Activated CD4-positive, alpha-beta memory T cell treated with anti-CD3 and anti-CD28 coated beads for 36 hours (primary cell): ENCODE measurements at places on chromosomes 4 and X. TPM values are rescaled to one million over a fixed set of nuclear protein-coding genes. Genes with fewer than 3 reads are reported as not detected.

The PPP2R3B gene
- total RNA-seq, result 31.7 TPM

DNA sequence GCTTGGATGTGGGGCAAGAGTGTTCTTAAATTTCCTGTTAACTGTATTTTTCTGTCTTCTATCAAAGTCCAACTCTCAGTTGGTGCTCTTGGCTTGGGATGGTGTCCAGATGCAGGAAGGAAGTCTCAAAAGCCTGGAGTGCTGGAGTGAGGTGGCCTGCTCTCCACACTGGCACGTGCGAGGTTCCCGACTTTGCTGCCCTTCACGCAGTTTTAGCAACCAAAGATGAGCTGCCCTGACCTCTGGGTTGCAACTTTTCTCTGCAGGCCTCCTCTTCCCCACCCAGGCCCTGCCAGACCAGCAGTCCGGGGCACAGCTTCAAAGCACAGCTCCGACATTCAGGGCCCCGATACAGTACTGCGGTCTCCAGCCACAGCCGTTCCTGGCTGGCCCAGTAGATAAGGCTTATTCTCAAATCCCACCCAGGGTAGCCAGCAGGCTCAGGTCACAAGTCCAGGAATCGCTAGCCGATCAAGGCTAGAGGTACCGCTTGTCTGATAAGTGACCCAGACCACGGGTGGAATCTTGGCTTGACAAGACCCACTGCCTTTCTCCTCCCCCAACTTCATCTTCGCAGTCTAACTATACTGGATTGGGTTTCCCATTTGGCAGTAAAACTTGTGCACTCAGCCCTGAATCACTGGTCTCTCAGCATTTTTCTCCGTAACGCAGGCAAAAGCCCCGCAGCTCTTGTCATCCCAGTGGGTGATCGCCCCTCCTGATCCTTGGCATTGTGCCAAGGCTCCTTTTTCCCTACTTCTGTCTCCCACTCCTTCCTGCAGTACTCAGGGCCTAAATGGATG is 21.8 kb upstream of the JADE1 start:
- no peak for DNase-seq

DNA sequence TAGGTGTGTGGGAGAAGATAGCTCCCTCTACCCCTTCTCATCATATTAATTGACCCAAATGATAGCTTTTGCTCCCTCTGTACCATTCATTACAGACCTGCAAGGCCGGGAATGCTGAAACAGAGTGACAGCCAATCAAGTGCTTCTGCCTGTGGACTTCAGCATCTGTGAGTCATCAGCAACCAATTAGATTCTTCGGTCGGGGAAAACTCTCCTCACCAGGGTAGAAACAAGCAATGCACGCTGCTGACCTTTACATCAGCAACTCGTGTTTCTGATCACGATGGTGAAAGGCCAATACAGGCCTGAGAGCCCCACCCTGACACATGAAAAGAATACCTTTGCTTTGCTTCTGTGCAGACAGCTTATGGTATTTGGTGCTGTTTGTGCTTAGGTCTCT is 347.2 kb upstream of the DDX53 start:
- no peak for DNase-seq

- DNase-seq, result no peak
These were observed 38.0 kb downstream of the PTTG2 start for GRCh38 chr4:37998226-37998625.

The ADH1C gene
- not detected for total RNA-seq

The GLOD5 gene
- total RNA-seq, result not detected

The ZMAT1 gene
- total RNA-seq, result 3.7 TPM

DNA sequence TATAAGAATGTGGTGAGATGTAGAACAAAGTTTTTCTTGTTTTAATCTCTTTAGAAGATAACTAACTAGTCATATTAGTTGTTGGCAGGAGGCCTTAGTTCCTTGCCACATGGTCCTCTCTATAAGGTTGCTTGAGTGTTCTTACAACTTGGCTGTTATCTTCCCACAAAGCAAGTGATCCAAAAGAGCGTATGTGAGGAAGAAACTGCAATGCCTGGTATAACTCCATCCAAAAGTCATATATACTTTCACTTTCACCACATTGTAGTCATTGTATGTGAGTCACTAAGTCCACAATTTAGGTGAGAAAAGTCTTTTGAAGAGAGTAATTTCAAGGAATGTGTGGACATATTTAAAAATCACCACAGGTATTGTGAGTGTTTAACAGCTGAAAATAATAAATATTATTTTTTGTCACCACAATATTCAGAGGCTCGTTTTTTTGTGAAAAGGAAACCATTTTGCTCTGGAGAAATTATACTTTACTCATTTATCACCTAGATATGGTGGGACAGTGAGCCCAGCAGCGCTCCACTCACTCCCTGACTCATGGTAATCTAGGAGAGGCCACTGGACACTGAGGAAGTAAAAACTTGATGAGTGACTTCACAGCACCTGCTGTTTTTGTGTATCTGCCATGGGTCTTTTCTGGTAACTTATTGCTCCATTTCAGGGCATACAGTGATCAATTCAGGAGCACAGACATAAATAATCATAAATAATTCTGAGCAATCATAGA is 369.4 kb upstream of the NDST3 start:
- no peak for DNase-seq

DNA sequence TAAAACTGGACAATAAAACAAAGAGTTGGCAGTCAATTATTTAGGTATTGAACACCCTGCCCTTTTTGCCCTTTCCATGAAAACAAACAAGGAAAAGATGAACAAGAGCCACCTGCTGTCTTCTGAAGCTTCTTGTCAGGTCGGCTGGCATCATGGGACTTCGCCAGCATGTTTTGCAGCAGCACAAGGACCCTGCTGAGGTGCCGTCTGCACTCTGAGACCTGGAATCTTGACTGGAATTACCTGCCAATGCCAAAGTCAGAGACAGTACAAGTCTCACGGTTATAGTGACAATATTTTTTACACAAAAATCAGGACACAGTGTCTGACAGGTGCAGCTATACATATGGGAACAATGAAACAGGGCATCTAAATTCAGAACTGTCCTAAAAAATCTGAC is 284.5 kb downstream of the GASK1B start:
- DNase-seq, result no peak

The NUP62CL gene
- 2.5 TPM for total RNA-seq

The SPANXD gene
- total RNA-seq, result not detected

GRCh38 chrX:142503967-142504643 is 299.0 kb upstream of the MAGEC2 start:
- DNase-seq, result no peak

DNA sequence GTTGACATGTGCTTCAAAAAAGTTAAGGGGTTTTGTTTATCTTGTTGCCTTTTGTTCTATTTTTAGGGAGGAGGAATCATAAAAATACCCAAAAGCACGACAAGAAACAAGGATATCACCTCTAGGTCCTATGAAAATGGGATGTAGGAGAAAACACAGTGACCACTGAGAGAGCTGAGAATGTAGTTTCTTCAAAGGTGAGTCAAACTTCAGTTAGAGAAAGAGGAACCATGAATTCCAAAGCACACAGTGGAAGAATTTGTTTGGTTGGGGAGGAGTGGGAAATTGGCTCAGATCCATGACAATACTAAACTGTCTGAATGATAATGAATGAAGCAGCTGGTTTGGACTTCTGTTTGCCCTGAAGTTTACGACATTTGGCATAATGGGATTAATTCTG is 19.1 kb upstream of the FRYL start:
- no peak for DNase-seq

The TLR10 gene
- 0.05 TPM for total RNA-seq

DNA sequence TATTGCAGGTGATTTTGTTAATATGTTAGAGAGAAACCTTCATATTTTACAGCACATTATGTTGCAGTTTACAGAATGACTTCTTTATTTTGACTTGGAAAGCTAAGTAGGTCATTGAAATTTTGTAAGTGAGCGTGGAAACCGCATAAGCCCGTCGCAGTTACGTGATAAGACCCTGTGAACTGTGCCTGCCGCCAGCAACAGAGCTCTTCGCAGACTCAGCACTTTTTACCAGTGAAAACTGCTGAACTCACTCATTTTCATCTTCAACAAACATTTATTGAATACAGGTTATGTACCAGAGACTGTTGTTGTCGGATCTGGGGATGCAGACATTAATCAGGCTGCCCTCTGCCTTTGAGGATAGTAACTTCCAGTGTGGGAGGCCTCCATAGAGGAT is 355.7 kb downstream of the HS3ST1 start:
- DNase-seq, result no peak

DNA sequence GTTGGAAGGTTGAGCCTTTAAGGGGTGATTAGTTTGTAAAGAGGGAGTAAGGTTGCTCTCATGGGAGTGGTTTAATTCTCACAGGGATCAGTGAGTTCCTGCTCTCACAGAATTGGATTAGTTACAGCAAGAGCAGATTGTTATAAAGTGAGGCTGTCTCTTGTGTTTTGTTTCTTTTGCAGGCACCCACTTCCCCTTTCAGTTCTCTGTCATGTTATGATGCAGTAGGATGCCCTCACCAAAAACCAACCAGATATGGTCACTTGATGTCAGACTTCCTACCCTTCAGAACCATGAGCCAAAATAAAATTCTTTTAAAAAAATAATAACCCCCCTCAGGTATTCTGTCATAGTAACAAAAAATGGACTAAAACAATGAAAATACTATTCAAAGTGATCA is 19.9 kb upstream of the IGSF1 start:
- DNase-seq, result no peak

The AMOT gene
- total RNA-seq, result 1.4 TPM

The GPAT3 gene
- total RNA-seq, result 4.2 TPM

DNA sequence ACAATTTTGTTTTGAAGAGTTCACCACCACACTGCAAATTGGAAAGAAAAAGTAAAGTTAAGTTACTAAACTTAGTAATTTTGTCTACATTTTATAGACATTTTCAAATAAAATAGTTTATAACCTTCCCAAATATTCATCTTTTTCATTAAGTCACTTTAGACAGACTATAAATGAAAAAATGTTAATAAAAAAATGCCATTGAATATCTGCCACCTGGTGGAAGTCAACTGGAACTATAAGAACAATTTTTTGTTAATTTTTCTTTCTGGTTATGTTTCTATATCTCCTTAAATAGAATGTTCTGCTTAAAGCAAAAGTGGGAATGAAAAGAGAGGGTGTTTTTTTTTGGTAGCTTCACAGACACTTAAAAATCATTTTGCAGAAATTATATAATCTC is 534.4 kb upstream of the PCDH10 start:
- DNase-seq, result no peak

GRCh38 chr4:23887989-23888388 is 1.9 kb downstream of the PPARGC1A start:
- no peak for DNase-seq

DNA sequence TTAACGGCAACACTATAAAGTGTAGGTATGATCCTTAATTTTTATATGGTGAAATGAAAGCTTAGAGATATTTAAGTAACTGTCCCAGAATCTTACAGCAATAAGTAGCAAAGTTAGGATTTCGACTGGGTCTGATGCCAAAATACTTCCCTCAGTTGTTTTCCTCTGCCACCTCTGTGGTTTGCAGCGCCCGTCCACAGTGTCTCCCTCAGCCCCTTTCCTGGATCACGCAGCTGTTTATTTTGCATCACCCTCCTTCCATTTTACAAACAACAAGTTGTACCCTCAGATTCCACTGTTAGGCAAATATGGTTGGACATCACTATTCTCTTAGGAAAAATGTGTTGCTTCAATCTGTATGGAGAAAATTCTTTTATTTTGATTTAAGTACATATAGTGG is 56.1 kb downstream of the RAPGEF2 start:
- DNase-seq, result no peak

DNA sequence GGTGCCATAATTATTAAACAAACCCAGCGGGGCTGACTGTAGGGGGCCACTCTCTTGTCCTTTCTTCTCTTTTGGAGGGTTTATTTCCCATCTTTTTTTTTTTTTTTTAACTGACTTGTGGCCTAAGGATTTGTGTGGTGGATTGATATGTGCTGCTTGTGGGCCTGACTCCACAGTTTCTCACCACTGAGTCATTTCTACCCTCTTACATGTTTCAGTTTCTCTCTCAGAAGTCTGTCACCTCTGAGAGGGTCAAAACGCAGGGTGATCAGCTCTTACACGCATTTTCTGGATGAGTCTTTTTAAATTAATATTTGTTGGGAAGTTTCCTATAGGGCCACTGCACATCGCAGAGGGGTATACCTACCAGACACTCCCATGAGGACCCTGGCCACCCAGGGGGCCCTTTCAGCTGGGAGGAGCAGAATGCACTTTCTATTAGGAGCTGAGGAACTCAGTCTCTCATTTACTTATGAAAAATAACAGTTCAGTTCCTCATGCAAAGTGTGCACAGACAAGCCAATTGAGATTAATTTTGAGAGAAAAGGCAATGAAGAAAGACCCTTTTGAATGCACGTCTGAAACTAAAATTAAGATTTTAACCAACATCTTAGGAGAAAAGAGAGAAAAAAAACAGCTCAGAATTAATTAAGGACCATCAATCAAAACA is 407.9 kb downstream of the TECRL start:
- DNase-seq, result no peak

The NDNF gene
- not detected for total RNA-seq

GRCh38 chr4:84379917-84380641 is 119.0 kb downstream of the NKX6-1 start:
- DNase-seq, result no peak

- DNase-seq, result no peak
These were observed at the start of gene EMCN for GRCh38 chr4:100517864-100518341. EMCN (minus strand) TSS chr4:100518022; CDS start chr4:100517914, 108 bp downstream.

DNA sequence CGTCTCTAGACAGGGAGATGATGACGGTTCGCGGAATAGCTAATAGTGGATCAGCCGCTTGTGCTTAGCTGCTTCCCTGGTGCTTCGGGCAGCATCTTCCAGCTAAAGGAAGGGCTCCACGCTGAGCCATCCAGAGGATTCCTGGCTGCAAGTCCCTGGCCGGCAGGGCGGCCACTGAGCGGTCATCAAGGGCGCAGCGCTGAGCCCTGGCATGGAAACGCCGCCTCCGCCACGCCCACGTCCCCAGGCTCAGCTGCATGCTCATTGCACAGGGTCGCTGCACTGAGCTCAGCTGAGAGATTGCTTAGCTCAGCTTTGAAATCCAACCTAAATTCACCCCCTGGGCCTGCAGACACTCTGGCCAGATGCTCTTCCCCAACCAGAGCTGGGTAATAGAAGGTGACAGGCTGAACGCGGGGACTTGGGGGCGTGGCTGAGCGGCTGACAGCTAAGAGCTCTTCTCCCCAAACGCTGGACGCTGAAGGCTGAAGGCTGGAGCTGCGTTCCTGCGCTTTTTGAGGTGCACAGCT is 118.2 kb upstream of the KIT start:
- DNase-seq, result peak; percentile 12

GRCh38 chrX:110317061-110317819 is 645 bp downstream of the AMMECR1 start:
- peak; percentile 46 for DNase-seq

- no peak for DNase-seq
These were observed 438.9 kb downstream of the GRXCR1 start for GRCh38 chr4:43331226-43332051.

GRCh38 chr4:177220376-177220775 is 89.3 kb upstream of the NEIL3 start:
- no peak for DNase-seq

The CD38 gene
- 12.0 TPM for total RNA-seq

DNA sequence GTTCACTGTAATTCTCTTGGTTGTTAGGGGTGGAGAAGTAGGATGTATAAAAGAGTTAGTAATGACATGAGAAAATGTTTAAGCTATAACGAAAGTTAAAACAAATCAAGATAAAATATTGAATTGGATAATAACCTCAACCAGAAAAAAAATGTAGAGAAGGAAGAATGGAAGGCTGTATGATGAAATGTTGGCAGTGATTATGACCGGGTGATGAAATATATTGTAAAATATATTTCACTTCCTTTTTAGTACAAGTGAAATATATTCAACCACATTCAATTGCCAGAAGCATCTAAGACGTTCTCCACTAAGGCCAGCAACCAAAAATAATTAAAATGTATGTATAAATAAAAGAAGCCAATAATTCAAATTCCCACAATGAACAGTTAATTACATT is 309.3 kb upstream of the FGF13 start:
- DNase-seq, result no peak

GRCh38 chrX:12237131-12237530 is 98.9 kb downstream of the FRMPD4 start:
- DNase-seq, result no peak
